ENCODE measurements at places on chromosomes 11 and 22.

DNA sequence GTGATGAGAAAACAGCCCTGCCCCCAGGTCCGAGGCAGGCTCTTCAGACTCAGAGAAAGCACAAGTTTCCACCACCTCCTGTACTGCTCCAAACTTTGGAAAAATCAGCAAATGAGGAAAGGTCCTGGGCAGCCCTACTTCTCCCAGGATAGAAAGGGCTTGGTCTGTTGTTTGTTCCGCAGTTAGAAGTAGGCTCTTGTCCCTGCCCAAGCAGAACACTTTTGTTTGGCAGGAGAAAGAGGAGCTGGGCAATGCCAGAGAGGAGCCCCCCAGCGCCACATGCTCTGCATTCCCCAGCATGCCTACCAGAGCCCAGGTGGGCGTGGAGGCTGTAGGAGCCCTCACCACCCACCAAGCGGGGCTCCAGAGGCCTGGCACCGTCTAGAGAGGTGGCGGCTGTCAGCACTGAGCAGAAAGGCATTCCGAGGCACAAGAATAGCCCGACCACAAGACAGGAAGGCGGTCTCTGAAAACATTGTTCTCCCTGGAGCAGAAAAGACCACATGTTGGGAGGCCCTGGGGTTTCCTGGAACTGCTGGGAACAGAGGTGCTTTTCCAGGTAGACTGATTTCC lies 90.3 kb upstream of the CD82 start:
- H3K4me3 ChIP-seq = no peak overlapping the region
- H3K36me3 ChIP-seq = no peaks in the 10 kb centered on the region
- DNase-seq = no peak

- peak overlapping the region; percentile 95 for H3K4me3 ChIP-seq
- peaks cover 18% of the 10 kb centered on the region for H3K4me1 ChIP-seq
- H3K27ac ChIP-seq = peak overlapping the region; percentile 95
- H3K27me3 ChIP-seq = peaks cover 12% of the 10 kb centered on the region
- no peak for DNase-seq
Measured at GRCh38 chr11:67606093-67606491, 644 bp upstream of the NDUFV1 start.

- peaks cover 6% of the 10 kb centered on the region for H3K27me3 ChIP-seq
- no peak for DNase-seq
- no peak overlapping the region for H3K4me3 ChIP-seq
Measured at GRCh38 chr11:87007963-87008362, 29.8 kb upstream of the TMEM135 start.

DNA sequence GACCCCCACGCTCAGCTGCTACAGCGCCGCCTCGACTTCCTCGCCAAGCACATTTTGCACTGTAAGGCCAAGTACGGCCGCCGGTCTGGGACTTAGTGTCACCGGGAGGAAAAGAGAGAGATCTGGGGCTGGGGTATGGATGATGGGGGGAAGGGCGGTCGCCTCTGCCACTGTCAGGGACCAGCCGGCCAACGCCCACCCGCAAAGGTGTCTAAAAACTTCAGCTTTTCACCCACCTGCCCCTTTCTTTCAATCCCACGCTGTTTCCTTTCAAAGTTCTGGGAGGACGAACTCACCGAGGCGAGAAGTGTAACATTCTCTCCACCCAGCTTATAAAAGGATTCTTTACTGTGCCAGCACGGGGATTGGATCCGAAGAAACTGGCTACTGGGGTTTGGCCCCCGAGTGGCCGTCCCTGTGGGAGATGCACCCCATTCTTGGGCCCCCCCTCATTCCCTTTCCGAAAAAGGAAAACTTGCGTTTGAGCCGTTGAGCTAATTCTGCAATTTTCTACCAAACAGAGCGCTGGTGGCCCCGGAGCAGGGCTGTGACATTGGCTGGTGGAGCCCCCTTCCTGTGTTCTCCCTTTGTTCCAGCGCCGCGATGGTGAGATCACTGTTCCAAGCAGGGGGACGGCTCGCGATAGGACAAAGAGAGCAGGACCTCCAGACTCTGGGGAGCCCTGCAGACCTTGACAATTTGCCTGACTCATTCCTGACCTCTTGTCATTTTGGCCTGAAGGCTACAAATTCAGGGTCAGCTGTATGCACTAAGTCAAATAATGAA lies 1.8 kb downstream of the FJX1 start:
- no peak for DNase-seq
- H3K27ac ChIP-seq = no peak overlapping the region
- H3K27me3 ChIP-seq = peaks cover 63% of the 10 kb centered on the region
- peaks cover 5% of the 10 kb centered on the region for H3K4me1 ChIP-seq

DNA sequence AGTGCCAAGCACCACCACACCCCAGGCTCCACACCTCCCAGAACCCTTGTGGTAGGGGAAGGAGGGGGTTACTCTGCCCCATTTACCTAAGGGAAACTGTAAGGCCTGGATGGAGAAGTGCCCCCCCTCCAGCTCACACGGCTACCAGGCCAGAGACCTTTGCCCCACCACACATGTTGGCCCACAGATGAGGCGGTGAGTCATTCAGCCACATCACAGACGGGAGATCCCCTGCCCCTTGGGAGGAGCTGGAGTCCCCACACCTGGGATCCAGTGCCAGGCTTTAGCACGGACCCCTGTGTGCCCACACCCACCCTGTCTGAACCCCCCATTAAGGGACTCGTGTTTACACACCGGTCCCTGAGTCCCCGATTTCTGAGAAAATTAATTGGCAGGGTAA lies 24.9 kb downstream of the CDKN1C start:
- H3K36me3 ChIP-seq = no peaks in the 10 kb centered on the region
- H3K4me1 ChIP-seq = no peaks in the 10 kb centered on the region
- no peak for DNase-seq
- H3K4me3 ChIP-seq = no peak overlapping the region

DNA sequence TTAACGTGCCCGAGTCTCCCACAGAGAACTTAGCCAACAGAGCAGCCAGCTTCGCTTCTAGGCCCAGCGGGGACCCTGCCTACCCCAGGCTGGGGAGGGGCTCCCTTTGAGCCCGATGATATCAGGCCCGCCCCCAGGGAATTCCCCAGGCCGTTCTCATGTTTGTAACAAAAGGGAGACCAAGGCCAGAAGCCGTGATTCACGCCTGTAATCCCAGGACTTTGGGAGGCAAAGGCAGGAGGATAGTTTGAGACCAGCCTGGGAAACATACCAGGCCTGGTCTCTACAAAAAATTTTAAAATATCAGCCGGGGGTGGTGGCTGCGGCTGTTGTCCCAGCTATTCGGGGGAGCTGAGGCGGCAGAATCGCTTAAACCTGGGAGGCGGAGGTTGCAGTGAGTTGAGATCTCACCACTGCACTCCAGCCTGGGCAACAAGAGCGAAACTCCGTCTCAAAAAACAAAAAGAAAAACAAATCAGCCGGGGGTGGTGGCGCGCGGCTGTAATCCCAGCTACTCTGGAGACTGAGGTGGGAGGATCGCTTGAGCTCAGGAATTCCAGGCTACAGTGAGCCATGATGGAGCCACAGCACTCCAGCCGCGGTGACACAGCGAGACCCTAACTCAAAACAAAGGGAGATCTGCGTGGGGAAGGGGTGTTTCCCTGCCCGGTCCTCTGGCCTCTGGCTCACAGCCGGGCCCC lies 1.7 kb downstream of the DRD4 start:
- DNase-seq = no peak
- H3K4me3 ChIP-seq = peak overlapping the region; percentile 26
- H3K27me3 ChIP-seq = peaks cover 27% of the 10 kb centered on the region
- H3K36me3 ChIP-seq = peaks cover 7% of the 10 kb centered on the region
- peaks cover 10% of the 10 kb centered on the region for H3K4me1 ChIP-seq

GRCh38 chr22:37314315-37315074 lies 32.2 kb downstream of the CYTH4 start:
- H3K4me1 ChIP-seq = peaks cover 51% of the 10 kb centered on the region
- DNase-seq = peak; percentile 82
- peak overlapping the region; percentile 65 for H3K4me3 ChIP-seq

- H3K27ac ChIP-seq = no peak overlapping the region
- no peaks in the 10 kb centered on the region for H3K27me3 ChIP-seq
- H3K4me1 ChIP-seq = no peaks in the 10 kb centered on the region
- H3K4me3 ChIP-seq = no peak overlapping the region
- no peak for DNase-seq
Measured at GRCh38 chr11:37973941-37974340, 1375.9 kb upstream of the RAG2 start.

- H3K27ac ChIP-seq = no peak overlapping the region
- no peak overlapping the region for H3K4me3 ChIP-seq
- H3K27me3 ChIP-seq = no peaks in the 10 kb centered on the region
Measured at GRCh38 chr22:25369041-25369440, 149.6 kb downstream of the CRYBB2 start.

DNA sequence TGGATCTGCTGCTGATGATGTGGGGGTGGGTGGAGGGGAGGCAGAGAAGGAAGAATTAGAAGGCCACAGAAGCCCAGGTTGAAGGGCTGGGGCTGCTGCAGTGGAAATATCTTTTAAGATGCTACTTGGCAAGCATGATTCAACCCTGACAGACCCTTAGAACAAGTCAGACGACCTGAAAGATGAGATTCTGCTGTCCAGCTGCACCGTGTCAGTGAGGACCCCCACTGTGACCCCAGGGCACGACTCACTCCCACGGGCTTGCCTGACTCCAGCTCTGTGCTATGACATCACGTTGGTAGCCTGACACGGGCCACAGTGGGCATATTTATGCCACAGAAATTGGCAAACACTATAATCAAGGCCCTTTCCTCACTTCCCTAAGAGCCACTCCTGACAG lies 36.0 kb downstream of the LRFN4 start:
- H3K36me3 ChIP-seq = no peaks in the 10 kb centered on the region
- peaks cover 17% of the 10 kb centered on the region for H3K27me3 ChIP-seq
- no peak for DNase-seq
- peak overlapping the region; percentile 37 for H3K27ac ChIP-seq
- H3K4me3 ChIP-seq = no peak overlapping the region
- H3K4me1 ChIP-seq = peaks cover 10% of the 10 kb centered on the region

GRCh38 chr11:130295657-130296056 lies 19.1 kb downstream of the ZBTB44 start:
- no peak overlapping the region for H3K4me3 ChIP-seq
- H3K27me3 ChIP-seq = no peaks in the 10 kb centered on the region
- DNase-seq = no peak
- H3K4me1 ChIP-seq = peaks cover 2% of the 10 kb centered on the region

DNA sequence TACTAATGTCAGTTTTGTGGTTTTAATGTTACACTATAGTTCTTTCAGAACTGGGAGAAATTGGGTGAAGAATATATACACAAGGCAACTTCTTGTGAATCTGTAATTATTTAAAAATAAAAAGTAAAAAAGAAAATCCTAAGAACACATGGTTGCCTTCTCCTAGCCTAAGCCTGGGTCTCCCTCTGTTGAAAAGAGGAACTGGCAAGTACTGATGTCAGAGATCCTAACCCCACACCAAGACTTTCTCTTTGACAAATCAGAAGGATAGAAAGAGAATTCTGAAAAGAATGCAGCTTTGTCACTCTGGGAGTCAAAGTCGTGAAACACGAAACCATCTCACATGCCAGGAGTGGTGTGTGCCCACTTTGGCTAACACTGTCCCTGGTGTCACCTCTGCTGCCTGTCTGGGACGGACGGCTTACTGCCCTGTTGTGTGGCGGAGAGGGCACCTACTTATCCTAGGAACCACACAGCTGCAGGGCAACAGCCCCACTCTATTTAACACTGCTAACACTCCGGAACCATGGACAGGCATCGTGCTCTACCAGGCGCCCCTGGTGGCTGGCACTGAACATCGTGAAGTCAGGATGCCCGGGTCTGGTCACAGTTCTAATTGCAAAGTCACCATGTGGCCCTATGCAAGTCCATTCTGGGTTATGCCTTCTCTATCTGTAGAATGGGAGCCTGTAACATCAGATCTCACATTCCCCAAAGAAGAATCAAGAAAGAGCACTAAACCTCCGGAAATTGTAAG lies 108.7 kb upstream of the CD82 start:
- no peaks in the 10 kb centered on the region for H3K27me3 ChIP-seq
- H3K4me3 ChIP-seq = no peak overlapping the region
- DNase-seq = no peak
- no peaks in the 10 kb centered on the region for H3K36me3 ChIP-seq

- H3K4me3 ChIP-seq = no peak overlapping the region
- peaks cover 15% of the 10 kb centered on the region for H3K27me3 ChIP-seq
- H3K27ac ChIP-seq = no peak overlapping the region
- H3K36me3 ChIP-seq = no peaks in the 10 kb centered on the region
- no peak for DNase-seq
- no peaks in the 10 kb centered on the region for H3K4me1 ChIP-seq
Measured at GRCh38 chr11:15038963-15039362, 34.4 kb upstream of the CALCB start.

GRCh38 chr11:83087035-83087434 lies 15.3 kb upstream of the RAB30 start:
- no peak overlapping the region for H3K4me3 ChIP-seq
- H3K27ac ChIP-seq = no peak overlapping the region
- no peaks in the 10 kb centered on the region for H3K27me3 ChIP-seq
- H3K36me3 ChIP-seq = peaks cover 7% of the 10 kb centered on the region
- DNase-seq = no peak
- H3K4me1 ChIP-seq = peaks cover 10% of the 10 kb centered on the region

DNA sequence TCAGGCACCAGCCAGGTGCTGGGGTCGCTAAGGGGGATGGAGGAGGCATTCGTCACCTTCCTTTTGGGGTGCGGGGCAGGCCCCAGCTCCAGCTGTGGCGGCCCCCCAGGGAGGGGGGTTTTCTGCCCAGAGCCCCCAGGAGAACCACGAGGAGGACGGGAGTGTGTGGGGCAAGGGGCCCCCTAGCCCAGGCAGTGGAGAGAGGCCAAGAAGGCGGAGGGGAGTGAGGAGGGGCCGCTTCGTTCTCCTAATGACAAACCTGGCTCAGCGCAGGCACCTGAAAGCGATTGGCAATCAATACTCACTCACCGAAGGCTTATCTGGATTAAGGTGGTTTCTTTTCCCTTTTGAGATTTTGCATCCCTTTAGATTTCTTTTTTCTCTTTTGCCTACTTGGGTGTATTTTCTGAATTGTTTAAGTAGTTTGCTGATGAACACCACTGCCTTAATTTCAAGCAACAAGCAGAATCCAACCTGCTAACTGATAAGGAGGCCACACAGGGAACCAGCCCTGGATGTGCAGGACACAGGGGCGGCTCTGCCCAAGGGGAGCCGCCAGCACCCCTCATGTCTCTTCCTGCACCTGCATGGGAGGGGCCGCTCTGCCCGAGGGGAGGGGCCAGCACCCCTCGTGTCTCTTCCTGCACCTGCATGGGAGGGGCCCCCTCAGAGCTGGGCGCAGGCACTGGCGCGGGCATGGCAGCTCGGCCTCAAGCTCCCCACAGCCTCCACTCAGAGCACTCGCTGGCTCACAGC lies 122.3 kb downstream of the BRD1 start:
- no peaks in the 10 kb centered on the region for H3K4me1 ChIP-seq
- no peak for DNase-seq
- H3K36me3 ChIP-seq = no peaks in the 10 kb centered on the region
- H3K27me3 ChIP-seq = peaks cover 14% of the 10 kb centered on the region
- no peak overlapping the region for H3K4me3 ChIP-seq
- H3K27ac ChIP-seq = no peak overlapping the region

GRCh38 chr22:25219948-25220442 lies 556 bp downstream of the CRYBB2 start:
- H3K4me3 ChIP-seq = no peak overlapping the region
- H3K27me3 ChIP-seq = peaks cover 9% of the 10 kb centered on the region
- H3K4me1 ChIP-seq = no peaks in the 10 kb centered on the region
- no peak overlapping the region for H3K27ac ChIP-seq
- H3K36me3 ChIP-seq = no peaks in the 10 kb centered on the region

- peaks cover 3% of the 10 kb centered on the region for H3K27me3 ChIP-seq
- H3K36me3 ChIP-seq = no peaks in the 10 kb centered on the region
- no peak overlapping the region for H3K27ac ChIP-seq
- H3K4me3 ChIP-seq = no peak overlapping the region
- DNase-seq = peak; percentile 59
Measured at GRCh38 chr11:15826826-15827225, 529.5 kb downstream of the SOX6 start.
